ENCODE measurements at places on chromosomes 1 and 21.

GRCh38 chr1:240794046-240794843, 182.3 kb upstream of the GREM2 start:
- no peak for DNase-seq

DNA sequence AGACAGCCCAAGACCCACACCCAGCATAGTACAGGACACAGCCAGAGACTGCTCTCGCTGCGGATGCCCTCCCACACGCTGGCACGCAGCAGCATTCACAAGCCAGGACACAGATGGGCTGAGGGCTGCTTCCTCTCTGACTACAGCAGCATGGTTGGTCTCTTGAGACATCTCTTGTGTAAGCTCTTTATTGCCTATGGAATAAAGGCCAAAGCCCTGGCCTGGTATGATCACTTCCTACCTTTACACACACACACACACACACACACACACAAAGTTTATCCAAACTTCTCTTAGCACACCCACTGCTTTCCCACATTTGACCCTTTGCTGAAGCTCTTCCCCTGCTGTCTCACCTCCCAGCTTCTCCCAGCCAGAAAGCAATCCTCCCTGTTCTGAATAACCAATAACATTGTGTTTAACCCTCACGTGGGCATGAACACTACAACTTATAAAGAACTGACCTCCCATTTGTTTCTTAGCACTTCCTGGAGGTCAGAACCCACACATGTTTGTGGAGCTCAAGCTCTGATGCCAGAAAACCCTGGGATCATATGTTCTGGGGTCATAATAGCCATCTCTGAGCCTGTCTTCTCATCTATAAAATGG, 1.2 kb upstream of the LUZP1 start:
- peak; percentile 96 for DNase-seq

DNA sequence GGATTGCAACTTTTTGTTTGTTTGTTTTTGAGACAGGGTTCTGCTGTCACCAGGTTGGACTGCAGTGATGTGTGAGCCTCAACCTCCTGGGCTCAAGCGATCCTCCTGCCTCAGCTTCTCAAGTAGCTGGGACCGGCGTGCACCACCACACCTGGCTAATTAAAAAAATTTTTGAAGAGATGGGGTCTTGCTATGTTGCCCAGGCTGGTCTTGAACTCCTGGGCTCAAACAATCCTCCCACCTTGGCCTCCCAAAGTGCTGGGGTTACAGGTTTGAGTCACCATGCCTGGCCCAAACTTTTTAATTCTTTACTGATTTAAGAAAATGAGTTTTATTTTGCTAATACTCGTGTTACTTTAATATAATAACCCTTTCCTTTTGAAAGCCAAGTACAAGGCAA, 31.5 kb upstream of the SERPINC1 start:
- DNase-seq = no peak

GRCh38 chr1:41226815-41227434, 15.2 kb downstream of the SCMH1 start:
- DNase-seq = peak; percentile 19

GRCh38 chr1:208158640-208159554, 85.3 kb downstream of the PLXNA2 start:
- no peak for DNase-seq

- no peak for DNase-seq
These were observed 4.2 kb upstream of the C1orf174 start for GRCh38 chr1:3904006-3904842.

DNA sequence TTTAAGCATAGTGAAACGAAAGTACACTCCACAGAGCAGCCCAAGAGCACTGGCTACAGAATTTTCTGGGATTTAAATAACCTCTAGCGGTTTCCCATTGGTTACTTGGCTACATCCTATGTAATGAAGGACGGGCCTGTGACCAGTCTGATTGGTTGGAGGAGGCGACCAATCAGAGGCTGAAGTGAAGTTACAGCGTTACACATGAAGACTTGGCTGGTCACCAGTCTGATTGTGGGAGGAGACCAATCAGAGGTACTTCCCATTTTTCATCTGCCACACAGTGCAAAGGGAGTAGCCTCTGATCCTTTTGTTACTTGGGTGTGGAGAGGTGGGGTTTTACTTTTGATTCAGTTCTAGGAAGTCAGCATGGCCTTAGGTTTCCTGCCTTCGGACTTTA, 142.7 kb upstream of the SERTAD4 start:
- peak; percentile 30 for DNase-seq

- no peak for DNase-seq
These were observed 49.6 kb upstream of the ATP1A1 start for GRCh38 chr1:116323491-116323890.

Measured in KBM-7 (cell line).